ENCODE measurements at places on chromosomes 12 and 14.

- no peak for DNase-seq
Measured at GRCh38 chr12:5376591-5377207, 55.2 kb upstream of the NTF3 start.

- peak; percentile 35 for DNase-seq
Measured at GRCh38 chr14:45252366-45253069, 484 bp downstream of the MIS18BP1 start.

DNA sequence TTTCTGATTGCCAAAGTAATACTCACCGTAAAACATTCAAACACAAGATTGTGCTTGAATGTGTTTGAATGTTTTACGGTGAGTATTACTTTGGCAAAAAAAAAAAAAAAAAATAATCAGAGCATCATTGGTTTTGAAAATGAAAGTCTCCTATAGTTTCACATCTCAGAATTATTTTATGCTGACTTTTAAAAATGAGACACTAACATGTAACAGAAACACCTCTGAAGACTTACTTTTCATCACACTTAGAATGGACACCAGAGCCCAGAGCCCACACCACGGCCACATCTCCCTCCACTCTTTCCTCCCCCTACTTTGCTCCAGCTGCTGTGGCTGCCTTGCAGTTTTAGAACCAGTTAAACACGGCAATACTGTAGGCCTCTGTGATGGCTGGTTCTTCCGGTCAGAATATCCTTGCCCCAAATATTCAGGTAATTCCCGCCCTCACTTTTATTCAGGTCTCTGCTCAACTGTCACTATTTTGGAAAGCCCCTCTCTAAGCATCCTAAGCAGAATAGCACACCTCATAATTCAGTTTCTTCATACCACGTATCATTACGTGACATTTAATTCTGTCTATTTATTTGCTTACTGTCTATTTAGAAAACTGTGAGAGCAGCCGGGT, 138.9 kb upstream of the MAX start:
- DNase-seq: no peak

DNA sequence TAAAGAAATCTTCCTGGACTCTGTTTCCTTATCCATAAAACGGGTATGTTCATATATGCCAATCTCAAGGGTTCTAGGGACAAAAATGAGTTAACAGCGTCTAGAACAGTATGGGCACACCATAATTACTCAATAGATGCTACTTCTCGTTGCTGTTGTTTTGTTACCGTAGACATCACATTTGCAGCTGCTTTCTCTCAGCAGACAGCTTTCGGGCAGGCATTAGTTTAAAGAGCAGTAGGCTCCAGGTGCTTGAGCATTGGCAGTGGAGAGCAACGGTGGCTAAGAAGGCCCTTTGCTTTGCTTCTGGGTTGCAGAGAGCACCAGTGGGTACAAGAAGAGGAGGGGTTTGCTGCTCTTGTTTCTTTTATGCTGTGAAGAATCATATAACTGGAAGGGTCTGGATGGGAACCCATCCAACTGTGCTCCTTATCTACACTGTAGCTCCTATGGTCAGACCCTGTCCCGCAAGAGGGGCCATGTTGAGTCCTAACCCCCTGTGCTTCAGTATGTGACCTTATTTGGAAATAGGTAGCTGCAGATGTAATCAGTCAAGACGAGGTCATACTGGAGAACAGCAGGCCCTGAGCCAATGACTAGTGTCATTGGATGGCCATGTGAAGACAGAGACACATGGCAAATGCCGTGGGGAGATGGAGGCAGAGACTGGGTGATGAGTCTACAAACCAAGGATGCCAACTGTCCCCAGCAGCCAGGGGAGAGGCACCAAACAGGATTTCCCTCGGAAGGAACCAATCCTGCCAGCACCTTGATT, 120.0 kb downstream of the RBM19 start:
- no peak for DNase-seq

GRCh38 chr12:57629897-57630471, 3.0 kb downstream of the B4GALNT1 start:
- DNase-seq: no peak

DNA sequence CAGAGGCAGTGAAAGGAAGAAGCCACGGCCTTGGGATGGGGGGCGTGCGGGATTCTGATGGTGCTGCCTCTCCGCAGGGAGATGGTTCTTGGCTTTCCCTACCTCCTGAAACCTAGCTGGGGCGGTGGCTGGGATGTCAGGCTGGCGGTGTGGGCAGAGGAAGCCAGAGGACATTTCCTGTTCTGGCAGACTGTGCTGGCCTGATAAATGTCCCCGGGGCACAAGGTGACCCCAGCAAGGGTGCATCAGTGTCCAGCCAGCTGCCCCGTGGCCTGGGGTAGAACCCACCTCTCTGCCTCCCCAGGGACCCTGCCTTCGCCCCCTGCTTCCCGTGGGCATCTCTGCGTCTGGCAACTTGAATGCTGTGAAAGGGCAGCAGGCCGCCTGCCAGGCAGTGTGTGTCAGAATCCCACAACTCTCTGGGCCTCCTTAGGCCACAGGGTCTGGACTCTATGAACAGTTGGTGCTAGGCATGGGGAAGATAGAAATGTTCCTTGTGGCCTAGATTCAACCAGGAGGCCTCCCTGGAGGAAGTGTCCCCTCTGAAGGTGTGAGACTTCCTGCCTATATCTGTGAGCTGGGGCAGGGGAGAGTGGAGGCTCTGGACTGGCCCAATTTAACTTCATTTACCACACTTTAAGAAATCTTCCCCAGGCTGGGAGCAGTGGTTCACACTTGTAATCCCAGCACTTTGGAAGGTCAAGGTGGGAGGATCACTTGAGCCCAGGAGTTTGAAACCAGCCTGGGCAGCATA, 4.9 kb downstream of the SH2B3 start:
- no peak for DNase-seq

DNA sequence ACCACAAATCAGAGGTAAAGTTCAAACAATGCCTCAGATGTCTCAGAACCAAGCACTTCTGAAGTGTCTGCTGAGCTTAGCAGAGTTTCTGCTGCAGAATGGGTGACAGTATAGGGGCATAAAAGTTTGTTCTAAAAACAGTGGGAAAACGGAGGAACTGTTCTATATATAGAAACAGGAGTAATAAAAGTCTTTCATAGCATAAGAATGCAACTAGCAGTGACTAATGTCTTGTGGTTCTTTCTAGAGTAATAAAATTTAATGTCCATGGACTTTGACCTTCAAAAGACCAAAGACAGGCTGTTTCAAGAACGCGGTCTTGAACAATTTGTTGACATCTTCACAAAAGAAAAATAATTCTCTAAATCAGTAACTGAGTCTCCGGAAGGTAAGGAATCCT, 107.5 kb upstream of the FAR2 start:
- DNase-seq: peak; percentile 16

DNA sequence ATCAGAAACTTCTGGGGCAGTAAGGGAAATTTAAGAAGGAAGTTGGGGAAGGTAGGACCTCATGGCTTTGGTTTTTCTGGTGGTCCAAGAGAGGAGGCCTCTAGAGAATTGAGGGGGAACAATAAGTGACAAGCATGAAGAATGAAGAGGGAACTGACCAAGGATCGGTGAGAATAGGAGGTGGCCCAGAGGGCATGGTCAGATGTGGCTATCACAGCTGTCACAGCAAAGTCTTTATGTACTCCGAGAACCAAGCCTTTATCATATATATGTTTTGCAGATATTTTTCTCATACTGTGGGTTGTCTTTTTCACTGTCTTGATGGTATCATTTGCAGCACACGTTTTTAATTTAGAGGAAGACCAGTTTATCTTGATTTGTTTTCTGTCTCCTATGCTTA, 64.3 kb downstream of the PPP2R5C start:
- DNase-seq: no peak

- no peak for DNase-seq
Measured at GRCh38 chr12:121026274-121027045, 10.2 kb upstream of the C12orf43 start.

GRCh38 chr14:84203896-84204295, 1326.0 kb upstream of the FLRT2 start:
- no peak for DNase-seq

GRCh38 chr12:56709759-56710376, 15.2 kb downstream of the NACA start:
- DNase-seq: no peak

DNA sequence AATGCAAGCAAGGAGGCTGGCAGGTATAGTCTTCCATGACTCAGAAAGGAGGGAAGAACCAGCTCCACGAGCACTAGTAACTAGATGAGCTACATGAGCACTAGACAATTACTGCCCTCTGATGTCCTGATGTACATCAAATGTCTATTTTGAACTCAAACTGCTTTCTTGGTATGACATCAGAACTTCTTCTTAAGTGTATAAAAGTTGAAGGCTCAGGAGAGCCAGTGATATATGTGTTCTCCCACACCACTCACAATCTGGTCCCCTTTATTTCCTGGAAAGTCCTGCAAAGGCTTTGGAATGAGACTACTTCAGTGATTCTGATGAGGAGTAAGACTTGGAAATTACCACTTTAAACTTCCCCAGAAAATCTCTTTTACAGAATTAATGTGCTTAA, 18.5 kb upstream of the DHRS7 start:
- DNase-seq: peak; percentile 78

- DNase-seq: no peak
Measured at GRCh38 chr14:85573406-85573805, 43.5 kb downstream of the FLRT2 start.

GRCh38 chr12:3644104-3644503, 108.8 kb downstream of the CRACR2A start:
- no peak for DNase-seq

GRCh38 chr12:81835783-81836182, 76.6 kb upstream of the PPFIA2 start:
- DNase-seq: no peak

- DNase-seq: no peak
Measured at GRCh38 chr14:70183991-70184390, 4.8 kb downstream of the SLC8A3 start.

- DNase-seq: peak; percentile 88
Measured at GRCh38 chr12:100427078-100427477, 46.6 kb upstream of the NR1H4 start.

- DNase-seq: peak; percentile 36
Measured at GRCh38 chr12:96063046-96063445, 27.7 kb upstream of the LTA4H start.

- no peak for DNase-seq
Measured at GRCh38 chr14:106879241-106879640, 1352.9 kb downstream of the TMEM121 start.

DNA sequence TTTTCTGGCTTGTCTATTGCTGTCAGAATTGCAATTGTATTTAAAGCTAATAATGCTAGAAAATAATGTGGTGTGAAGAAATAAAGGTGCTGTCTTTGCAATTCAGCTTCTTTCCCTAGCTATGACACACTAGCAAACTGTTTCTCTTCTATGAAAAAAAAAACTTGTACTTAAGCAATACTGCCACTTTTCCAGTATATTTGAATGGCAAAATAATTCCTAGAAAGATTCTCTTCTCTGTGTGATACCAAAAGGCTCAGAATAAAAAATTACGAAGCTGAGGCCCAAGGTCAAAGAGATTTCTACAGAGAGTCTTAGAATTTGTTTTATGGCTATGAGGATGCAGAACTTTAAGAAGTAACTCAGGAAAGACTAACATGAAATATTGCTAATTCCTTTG, 235.5 kb downstream of the ADAMTS20 start:
- DNase-seq: no peak

GRCh38 chr12:118706437-118706836, 274.9 kb upstream of the SRRM4 start:
- DNase-seq: no peak

DNA sequence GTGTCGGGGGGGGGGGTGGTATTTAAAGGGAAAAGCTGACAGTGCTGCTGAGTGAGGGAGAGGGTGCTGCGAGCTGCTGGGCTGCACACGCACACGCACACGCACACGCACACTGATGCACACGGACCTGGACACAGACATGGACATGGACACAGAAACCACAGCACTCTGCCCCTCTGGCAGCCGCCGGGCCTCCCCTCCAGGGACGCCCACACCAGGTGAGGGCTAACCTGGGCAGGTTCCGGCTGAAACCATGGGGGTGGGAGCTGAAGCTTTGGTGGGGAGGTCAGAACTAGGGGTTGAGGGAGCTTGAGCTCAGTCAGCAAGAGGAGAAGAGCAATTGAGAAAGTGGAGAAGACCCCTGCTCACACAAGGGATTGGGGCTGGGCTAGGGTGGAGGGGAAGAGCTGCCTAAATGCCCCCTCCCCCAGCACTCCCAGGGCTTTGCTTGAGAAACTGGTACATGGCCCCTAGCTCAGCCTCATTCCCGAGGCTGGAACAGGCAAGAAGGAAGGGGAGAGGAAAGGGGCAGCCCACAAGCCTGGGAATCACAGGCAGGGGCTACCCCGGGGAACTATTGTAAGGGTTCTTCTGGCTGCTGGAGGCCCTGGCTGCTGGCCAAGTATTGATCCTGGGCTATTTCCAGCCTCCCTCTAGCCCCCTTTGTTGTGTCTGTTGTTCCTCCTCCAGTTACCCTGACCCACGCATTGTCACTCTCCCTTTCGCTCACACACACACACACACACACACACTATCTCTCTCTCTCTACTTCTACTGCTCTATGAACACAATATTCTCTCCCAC, at the start of gene REM2:
Gene REM2, plus strand, starts transcription at position 50 of the 804 bp plus-strand sequence. Its CDS starts 66 bp downstream, at position 116.
- no peak for DNase-seq

DNA sequence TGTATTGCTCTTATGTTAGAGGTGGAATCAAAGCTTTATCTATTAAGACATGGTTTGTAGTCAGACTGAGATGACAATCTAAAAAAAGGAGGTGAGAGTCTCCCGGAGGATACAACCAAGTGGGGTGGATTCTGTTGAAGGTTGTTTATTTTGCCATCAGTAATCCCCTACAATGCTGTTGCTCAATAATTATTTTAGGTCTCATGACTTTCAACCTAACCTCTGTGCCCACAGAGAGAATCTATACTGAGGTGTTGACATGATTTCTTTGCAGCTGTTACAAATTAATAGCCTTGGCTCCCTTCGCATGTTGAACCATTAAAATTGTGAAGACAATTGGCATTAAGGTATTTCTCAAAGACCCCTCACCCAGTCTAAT, 28.7 kb upstream of the FOS start:
- no peak for DNase-seq

- no peak for DNase-seq
Measured at GRCh38 chr14:74203639-74204038, 35.6 kb upstream of the VSX2 start.

DNA sequence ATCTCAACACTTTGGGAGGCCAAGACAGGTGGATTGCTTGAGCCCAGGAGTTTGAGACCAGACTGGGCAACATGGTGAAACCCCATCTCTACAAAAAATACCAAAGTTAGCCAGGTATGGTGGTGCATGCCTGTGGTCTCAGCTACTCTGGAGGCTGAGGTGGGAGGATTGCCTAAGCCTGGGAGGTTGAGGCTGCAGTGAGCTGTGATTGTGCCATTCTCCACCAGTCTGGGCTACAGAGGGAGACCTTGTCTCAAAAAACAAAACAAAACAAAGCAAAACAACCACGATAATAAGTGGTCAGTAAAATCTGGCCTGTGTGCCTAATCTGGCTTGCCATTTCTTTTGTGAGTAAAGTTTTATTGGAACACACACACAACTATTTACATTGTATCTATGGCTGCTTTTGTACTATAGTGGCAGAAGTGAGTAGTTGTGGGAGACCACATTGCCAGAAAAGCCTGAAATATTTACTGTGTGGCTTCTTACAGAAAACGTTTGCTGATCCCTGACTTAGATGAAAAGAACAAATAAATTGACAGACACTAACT, 19.4 kb upstream of the KLRG1 start:
- no peak for DNase-seq

- DNase-seq: no peak
Measured at GRCh38 chr12:63093711-63094110, 57.3 kb downstream of the AVPR1A start.

- peak; percentile 12 for DNase-seq
Measured at GRCh38 chr14:23629832-23630396, 6.2 kb upstream of the DHRS2 start.

GRCh38 chr14:54098536-54098935, 141.9 kb upstream of the BMP4 start:
- DNase-seq: no peak
